ENCODE measurements at places on chromosomes 2 and 18.

DNA sequence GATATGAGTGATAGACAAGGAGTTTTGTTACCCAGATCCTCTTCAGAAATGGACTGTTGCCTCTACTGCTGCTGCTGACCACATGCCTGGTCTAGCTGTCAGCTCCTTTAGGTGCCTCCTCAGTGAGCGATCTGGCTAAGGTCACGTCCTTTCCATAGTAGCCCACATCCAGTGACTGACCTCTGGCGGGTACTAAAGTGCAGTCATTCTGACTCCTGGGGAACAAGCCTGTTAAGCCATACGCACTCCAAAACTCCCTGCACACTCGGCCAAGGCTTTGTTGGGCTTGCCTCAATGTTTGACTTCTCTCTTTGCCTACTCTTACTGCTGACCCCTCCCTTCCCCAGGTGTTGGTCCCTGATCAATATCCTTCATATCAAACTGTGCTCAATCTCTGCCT is 685.2 kb downstream of the IRS1 start:
- no peak for DNase-seq

DNA sequence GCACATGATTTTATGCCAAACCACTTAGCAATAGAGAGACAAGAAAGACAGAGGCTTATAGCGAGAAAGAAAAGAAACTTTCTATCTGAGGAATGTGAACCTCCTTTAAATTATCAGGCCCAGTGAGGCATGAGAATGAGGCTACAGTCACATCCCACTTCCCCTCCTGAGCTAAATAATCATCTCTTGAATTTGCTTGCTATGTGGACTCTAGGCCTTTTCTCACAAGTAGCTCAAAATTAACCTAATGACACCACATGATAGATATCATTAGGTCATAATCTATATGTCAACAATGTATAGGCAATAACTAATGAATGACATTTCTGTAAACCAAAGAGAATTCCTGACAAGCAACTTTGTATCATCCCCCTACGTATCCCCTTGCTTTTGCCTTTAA is 301.5 kb upstream of the MGAT5 start:
- DNase-seq: no peak

DNA sequence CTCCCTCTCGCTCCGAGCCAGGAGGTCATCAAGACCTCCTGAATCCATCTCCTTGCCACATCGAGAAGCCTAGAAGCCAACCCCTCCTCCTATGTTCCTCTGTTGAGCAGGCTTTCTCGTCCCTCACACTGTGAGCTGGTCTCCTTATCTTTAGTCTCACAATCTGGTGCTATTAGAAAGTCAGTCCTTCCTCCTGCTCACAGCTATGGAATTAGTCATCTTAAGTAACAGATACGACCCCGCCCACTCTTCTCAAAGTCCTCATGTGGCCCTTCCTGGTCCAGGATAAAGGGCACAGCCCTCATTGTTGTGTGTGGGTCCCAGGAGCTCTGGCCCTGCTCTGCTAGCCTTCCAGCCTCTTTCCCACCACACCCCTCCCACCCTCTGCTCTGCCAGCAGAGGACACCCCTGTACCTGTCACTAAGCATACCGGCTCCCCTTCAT is 41.4 kb upstream of the TRIB2 start:
- no peak for DNase-seq

GRCh38 chr18:58785171-58785805 is 79.4 kb upstream of the ZNF532 start:
- DNase-seq: peak; percentile 70

DNA sequence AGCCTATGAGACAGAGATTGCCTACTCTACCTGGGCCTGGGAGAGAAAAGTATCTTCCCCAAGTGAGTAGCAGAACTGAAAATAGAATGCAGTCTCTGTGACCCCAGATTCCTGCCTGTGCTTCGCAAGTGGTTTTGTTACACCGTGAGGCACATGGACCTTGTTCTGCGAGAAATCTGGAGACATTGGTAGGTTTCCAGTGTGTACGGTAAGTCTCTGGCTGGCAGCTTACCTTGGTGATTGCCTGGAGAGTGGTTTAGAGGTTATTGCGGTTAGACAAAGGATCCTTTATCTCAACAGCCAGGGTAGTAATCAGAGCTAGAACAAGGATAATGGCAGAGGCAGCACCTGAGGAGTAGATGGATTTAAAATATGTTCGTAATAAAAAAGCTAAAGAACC is 606.0 kb upstream of the GCFC2 start:
- no peak for DNase-seq

GRCh38 chr2:172098650-172099471 is 3.8 kb downstream of the DLX2 start:
- no peak for DNase-seq

DNA sequence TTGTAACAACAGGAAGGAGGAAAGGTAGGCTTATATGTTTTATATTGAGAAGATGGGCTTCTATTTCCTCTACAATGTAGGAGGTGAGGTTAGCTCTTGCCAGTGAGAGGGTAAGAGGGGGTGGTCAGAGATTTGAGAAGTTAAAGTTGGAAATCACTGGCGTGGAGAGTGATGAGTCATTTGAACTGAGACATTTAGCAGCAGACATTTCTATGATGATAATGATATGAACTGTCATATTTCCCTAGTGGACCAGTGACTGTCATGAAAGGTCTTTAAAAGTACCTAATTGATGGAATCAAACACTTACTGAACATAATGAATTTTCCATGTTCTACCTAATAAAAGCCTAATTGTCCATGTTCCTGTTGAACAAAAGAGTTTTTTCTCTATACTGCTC is 126.1 kb downstream of the FAM161A start:
- no peak for DNase-seq

GRCh38 chr18:9988665-9989064 is 74.8 kb downstream of the VAPA start:
- no peak for DNase-seq

- no peak for DNase-seq
These were observed 16.5 kb downstream of the NMUR1 start for GRCh38 chr2:231513746-231514224.

- no peak for DNase-seq
These were observed 63.4 kb downstream of the OLA1 start for GRCh38 chr2:174184915-174185314.

- DNase-seq: no peak
These were observed 2.8 kb downstream of the SP9 start for GRCh38 chr2:174337337-174338146.

- no peak for DNase-seq
These were observed 24.5 kb downstream of the SLC66A2 start for GRCh38 chr18:79926715-79927606.

DNA sequence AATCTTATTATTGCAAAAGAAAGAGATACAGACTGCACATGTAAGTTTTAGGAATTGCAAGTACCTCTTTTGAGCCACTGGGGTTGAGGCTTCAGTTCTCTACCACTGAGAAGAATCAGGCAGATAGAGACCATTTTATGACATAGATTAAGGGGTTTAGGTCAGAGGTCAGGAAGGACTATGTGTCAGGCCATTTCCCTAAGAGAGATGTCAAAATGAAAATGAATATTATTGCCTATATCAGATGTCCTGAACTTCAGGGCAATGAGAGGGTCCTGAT is 113.7 kb downstream of the GATA6 start:
- no peak for DNase-seq

DNA sequence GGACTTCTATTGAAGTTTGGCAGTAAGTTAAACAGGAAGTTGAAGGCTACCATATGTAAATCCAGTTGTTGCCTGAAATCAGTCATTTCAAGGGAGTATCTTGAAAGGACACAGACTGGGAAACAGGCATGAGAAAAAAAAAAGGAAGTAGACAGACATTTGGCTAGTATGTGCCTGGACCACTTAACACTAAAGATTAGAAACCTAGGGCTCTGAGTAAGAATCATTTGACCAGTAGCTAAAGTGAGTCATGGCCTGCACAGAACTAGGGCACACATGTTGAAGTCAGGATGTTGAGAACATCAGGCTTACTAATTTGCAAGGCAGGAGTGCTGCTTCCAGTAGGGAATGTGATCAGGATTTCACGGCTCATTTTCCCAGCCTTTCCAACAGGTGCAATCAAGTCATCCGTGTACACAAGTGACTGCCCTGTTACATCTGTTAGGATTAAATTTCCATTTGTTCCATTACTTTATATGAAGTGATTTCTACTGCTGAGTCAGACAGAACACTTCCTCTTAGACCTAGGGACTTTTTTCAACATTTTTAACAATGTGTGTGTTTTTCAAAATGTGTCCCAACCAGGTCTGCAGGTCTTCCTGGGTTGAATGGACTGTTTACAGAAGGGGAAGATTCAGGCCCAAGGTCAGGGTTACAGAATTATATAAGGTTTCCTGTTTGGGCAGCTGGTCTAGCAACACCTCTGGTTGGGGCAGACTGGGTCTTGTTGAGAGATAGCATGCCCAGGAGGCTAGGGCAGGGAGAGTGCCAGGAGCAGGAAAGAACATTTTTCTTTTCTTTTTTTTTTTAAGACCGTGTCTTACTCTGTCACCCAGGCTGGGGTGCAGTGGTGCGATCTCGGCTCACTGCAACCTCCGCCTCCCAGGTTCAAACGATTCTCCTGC is 145.6 kb downstream of the TGIF1 start:
- DNase-seq: peak; percentile 52

GRCh38 chr18:468955-469790 is 31.3 kb downstream of the COLEC12 start:
- DNase-seq: no peak

DNA sequence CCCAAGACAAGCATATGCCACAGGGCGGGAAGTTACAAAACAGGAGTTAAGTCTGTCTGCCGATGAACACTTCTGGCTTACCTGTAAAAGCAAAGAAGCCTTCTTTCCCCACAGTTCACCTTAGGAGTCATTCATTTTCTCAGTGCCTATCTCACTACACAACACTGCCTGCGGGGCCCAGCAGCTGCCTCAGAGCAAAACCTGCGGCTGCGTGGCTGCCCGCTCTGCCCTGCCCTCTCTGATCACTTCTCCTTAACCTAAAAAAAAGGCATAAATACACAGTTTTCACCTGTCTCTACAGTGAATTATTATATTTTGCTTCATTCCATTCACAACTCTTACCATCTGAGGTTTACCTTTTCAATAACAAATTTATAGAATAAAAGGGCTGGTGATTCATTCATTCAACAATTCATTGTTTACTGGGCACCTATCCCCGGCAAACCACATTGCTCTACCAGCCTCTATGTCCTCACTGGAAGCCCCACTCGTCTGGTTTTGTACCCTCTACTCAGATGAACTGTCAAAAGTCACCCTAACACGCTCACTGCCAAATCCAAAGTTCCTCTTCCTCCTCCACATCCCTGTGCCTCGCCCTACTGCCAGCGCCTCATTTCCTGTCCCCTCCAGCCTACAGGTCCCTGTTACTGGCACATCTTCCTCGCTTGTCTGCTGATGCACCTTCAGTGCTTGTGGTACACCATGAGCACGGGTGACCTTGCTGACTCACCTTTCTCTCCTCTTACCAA is 31.4 kb downstream of the AFG3L2 start:
- DNase-seq: no peak

DNA sequence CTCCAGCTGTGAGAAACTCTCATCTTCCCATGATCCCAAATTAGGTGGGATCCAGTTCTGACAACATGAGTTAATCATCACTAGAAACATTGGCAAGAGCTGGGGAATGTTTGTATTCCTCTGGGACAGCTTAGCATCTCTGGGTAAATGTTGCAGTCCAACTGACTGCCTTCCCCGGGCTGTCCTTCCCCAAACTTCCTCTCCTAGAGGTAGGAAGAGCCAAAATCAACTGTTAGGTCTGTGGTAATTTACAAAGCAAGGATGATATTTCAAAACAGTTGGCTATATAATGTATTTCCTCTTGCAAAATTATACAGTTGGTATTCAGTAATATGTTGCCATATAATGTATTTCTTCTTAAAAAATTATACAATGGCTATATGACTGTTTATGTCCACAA is 148.5 kb downstream of the MGAT5 start:
- peak; percentile 87 for DNase-seq

- DNase-seq: no peak
These were observed 20.8 kb downstream of the KCNF1 start for GRCh38 chr2:10932345-10933151.

GRCh38 chr18:64994370-64994769 is 756.4 kb upstream of the CDH7 start:
- no peak for DNase-seq

- peak; percentile 6 for DNase-seq
These were observed 168.1 kb upstream of the NCK2 start for GRCh38 chr2:105576440-105577241.

GRCh38 chr2:171018522-171018921 is 89.5 kb downstream of the GORASP2 start:
- no peak for DNase-seq

- peak; percentile 31 for DNase-seq
These were observed at the start of gene TACR1 for GRCh38 chr2:75199428-75200011. Gene TACR1 (minus strand): TSS chr2:75199520. CDS start chr2:75198934, 586 bp downstream.

DNA sequence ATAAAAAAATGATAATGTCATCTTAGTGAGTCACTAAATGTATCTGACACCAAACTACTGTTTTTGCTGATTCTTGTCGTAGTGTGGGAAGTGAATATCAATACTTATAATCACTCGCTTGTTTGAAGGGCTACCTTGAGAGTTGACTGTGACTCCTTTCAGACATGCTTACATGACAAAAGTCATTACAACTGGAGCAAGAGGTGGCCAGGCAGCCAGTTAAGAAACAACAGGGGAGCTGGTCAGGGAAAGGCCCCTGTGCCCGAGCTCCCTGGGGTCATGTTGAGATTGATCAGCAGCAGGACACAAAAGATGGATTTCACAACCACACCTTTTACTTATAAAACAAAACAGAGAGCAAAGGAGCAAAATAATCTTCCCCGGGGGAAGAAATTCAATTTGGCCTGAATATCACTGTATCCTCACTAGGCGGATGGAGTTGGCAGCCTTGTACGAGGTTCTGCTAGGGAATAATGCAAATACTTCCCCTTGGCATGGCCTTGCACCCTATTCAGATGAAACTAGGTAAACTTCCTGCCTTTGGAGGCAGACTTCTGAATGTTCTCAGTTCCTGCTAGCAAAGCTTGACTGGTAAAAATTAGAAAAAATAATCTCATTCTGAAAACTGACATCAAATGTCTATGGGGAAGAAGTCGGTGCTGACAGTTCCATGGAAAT is 101.2 kb downstream of the DYNC1I2 start:
- DNase-seq: no peak

GRCh38 chr2:74957886-74958273 is 563 bp upstream of the POLE4 start:
- DNase-seq: no peak

DNA sequence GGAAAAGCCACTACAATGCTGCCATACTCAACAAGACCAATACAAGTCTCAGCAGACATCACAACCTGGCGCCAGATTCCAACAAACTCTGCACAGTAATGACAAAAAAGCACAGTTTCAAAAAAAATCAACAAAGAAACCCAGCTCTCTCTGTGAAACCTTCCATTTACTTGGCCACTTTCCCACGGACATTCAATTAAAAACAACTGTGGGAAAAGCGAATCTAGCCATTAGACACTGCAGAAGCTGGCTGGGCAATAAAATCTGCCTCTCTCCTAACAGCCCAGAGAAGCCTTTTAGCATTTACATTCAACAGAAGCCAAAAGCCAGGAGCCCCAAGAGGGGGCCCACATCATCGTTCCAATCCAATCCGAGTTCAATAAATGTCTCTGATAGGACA is 128.9 kb downstream of the HDAC4 start:
- no peak for DNase-seq

- no peak for DNase-seq
These were observed 356.7 kb upstream of the LYPD1 start for GRCh38 chr2:133026536-133027177.

GRCh38 chr2:43412114-43412753 is 183.6 kb downstream of the THADA start:
- no peak for DNase-seq

GRCh38 chr2:133213651-133214050 is 354.6 kb downstream of the NCKAP5 start:
- no peak for DNase-seq

- no peak for DNase-seq
These were observed 19.4 kb downstream of the CYP26B1 start for GRCh38 chr2:72128059-72128842.
